Islet precursor cell (in vitro differentiated cells): ENCODE measurements at places on chromosomes 2 and 18.
A peak's percentile ranks its signal among the peaks of the same experiment; 100 is the strongest.

- no peak for DNase-seq
Observed at GRCh38 chr2:100957996-100958653, 44.0 kb upstream of the RPL31 start.

GRCh38 chr18:76977684-76978232, 154.8 kb downstream of the MBP start:
- DNase-seq = peak; percentile 29

DNA sequence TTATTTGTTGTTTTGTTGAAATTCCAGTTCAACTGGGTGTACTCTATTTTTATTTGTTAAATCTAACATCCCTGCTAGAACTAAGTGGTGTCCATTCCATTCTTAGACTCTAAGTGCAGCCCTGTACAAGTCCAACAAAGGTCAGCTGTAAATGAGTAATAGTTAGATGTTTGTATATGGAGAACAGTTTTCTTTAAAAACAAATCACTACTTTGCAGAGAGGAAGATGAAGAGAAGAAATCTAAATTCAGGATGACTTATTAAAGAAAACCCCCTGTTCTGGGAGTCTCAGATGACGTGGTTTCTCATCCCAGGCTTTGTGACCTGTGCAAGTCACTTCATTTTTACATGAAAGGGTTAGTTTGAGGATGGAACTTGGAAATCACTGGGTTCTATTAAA, 57.9 kb downstream of the GALNT14 start:
- no peak for DNase-seq

DNA sequence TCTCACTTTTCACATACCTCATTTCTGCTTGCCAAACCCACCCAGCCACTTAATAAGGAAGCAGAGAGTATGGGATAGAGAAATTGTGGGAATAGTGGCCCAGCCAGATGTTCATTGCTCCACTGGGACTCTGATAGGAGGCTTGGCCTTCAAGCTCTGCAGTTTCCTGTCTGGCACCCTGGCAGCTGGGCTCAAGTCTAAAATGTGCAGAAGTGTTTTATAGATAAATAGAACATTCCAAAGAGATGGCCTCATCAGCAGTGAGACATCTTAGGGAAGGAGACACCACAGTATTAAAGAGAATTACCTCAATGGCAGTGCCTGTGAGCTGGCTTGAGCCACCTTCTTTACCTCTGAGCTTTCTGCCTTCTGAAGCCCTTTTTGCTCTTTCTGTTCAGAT, 24.7 kb downstream of the COPS7B start:
- no peak for DNase-seq

- DNase-seq = no peak
Observed at GRCh38 chr2:59578349-59578748, 975.1 kb downstream of the BCL11A start.

DNA sequence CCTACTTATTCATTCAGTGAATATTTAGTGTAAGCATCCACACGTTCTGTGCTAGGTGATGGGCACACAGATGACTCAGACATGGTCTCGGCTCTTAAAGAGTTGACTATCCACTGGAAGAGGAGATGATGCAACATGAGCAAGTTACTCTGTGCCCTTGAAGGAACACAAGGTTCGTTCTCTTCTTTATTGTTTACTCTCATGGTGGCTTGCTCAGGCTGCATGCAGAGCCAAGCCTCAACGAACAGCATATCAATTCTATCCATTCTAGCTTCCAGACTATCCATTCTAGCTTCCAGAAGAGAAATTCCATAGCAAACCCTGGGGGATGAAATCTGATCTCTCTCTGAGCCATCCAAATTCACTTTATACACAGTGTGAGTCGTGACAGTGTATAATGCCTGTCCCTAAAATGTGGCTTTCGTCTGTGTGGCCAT, 68.1 kb upstream of the CTAGE1 start:
- DNase-seq = no peak

GRCh38 chr2:223654384-223654915, 52.3 kb upstream of the SCG2 start:
- DNase-seq = no peak

- DNase-seq = no peak
Observed at GRCh38 chr18:61643884-61644647, 248.7 kb downstream of the RNF152 start.

- DNase-seq = no peak
Observed at GRCh38 chr2:25331686-25332365, 9.9 kb downstream of the DNMT3A start.

GRCh38 chr18:55739488-55739887, 151.5 kb upstream of the TCF4 start:
- DNase-seq = no peak

GRCh38 chr18:56083097-56083521, 495.1 kb upstream of the TCF4 start:
- DNase-seq = no peak

DNA sequence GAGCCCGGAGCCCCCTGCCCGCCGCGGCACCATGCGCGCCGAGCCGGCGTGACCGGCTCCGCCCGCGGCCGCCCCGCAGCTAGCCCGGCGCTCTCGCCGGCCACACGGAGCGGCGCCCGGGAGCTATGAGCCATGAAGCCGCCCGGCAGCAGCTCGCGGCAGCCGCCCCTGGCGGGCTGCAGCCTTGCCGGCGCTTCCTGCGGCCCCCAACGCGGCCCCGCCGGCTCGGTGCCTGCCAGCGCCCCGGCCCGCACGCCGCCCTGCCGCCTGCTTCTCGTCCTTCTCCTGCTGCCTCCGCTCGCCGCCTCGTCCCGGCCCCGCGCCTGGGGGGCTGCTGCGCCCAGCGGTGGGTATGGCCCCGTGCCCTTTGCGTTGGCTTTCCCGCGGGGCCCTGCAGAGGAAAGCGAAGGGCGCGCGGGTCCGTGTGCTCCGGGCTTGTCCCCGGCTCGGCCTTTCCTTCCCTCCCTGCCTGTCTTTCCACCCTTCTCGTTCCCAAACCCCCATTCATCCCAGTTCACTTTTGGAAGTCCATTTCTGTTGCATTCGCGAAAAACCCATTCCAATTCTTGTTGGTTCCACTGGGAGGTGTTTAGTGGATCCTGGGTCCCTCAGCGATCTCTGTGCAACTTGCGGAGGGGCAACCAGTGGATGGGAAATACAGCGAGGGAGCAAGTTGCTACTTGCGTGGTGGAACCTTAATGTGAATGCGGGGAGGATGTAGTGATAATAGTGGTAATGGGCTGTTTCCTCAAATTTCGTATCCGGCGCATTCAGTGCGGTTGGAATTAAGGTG, 599 bp downstream of the ADAM23 start:
- peak; percentile 74 for DNase-seq

DNA sequence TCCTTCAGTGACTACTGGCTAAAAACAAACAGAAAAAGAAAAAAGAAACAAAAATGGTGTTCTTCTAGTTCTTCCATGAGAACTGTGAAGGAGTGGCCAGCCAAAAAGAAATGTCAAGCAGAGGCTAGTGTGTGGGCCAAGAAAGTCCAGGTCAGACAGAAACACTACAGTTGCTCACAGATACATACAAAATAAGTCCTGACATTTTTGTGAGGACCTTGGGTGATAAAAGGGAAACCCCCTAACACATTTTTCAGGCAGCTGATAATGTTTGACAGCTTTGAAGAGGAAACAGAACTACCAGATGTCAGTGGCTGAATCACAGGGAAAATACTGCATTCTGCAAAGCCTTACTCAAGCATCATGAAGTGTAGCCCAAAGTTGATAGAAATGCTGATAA, 28.1 kb downstream of the ARHGAP25 start:
- no peak for DNase-seq

DNA sequence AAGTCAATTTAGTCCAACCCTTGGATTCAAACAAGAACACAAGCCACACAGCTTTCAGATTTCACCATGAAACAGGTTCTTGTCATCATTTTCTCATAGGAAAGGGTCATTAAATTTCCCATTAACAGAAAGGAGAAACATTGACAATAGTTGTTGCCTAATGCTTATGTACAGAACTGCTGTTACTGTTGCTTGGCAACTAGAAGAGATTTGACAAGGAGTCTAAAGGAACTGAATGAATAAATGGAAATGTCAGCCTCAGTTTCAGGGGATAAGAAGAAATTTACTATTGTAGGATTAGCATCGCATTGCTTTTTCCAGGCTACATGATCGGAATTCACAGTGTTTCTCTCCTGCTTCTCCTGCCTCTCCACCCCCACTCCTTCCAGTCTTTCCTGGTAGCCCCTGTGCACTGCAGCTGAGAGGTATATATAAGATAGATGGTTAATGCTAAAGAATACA, 90.3 kb downstream of the SPATS2L start:
- no peak for DNase-seq

- DNase-seq = no peak
Observed at GRCh38 chr2:238573065-238573778, 146.5 kb downstream of the ASB1 start.

- DNase-seq = peak; percentile 32
Observed at GRCh38 chr2:128646691-128647090, 328.0 kb upstream of the HS6ST1 start.

- no peak for DNase-seq
Observed at GRCh38 chr2:74884118-74884762, 50.3 kb downstream of the HK2 start.

DNA sequence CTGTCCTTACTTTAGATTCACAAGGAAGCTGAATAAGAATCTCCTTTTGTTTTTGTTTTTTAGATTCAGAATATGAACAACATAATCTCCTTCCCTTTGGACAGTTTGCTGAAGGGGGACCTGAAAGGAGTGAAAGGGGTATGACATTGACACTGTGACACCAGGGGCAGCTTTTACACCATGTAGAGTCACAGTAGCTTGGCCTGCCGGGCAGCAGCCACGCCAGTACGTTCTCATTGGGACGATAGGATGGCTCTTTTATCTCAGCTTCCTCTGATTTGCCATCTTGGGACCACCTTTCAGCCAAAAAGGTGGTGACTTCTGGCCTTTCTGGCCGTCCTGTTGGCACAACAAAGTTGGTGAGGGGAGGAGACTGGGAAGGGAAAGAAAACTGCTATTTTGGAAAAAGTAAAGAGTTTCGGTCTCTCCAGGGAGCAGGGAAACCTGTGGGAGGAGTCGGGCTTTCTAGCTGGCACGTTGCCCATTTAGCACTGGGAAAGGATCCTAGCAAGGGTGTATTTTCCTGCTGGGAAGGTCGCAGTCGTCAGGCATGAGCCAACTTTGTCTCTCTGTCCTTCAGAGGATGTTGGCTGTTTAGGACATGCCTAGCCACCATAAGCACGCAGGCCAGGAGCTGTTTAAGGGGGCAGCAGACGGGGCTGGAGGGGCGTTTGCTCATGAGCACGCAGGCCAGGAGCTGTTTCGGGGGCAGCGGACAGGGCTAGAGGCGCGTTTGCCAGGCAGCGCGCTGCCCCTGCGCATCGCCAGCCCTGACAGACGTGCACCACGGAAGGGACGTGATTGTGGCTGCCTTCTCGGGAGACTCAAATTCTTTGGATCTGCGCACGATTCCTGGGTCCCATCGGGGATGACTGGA, 104.6 kb downstream of the ITGB1BP1 start:
- DNase-seq = no peak

DNA sequence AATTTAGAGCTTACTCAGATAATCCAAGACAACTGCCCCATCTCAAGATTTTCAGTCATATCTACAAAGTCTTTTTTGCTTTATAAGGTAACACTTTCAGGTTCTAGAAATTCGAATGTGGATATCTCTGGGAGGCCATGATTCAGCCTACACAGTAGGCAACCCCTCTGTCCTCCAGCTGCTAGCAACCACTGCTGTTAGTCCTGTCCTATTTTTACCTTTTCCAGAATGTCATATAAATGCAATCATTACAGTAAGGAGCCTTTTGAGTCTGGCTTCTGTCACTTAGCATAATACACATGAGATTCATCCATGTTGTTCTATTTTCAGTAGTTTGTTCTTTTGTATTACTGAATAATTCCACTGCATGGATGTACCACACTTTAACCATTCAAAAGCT, 28.5 kb upstream of the MARCHF7 start:
- DNase-seq = no peak

- no peak for DNase-seq
Observed at GRCh38 chr2:3356799-3357198, 20.8 kb downstream of the EIPR1 start.

GRCh38 chr2:134218930-134219658, 34.8 kb upstream of the MGAT5 start:
- peak; percentile 55 for DNase-seq

- DNase-seq = no peak
Observed at GRCh38 chr18:35468711-35469110, 29.0 kb downstream of the INO80C start.

DNA sequence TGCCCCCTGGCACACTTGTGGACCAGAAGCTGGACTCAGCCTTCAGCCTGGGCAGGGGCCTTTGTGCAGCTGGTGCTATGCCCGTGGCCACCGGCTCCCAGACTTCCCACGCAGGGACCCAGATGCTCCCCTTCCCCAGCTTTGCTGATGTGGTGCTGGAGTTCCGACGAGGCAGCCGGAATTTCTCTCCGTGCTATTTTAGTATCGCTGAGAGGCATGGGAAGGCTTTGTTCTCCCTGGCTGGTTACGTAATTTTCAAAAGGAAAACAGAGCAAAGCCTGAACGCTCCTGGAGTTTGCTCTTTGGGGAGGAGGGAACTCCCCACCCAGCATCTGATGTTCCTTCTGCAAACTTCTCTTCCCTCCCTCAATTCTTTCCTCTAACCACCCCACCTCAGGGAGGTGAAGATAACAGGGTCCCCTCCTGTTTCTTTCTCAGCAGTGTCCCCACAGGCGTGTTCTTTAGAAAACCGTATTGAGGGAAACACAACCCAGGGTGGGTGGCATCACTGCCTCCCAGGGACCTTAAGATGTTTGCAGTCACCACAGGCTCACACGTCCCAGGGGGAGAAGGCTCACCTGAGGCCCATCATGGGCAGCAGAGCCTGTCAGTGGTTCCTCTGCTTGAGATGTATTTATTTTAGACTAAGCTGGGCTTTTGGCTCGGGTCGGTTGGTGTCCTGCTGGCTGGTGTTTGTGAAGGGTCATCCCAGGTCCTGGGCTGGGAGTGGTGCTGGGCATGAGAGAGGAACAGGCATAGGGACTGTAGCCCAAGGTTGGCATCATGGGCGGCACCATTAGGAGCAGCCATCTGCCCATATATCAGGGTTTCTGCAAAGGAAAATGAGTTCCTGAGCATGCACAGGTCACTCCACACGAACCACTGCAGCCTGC, 95.0 kb downstream of the MAPK4 start:
- DNase-seq = no peak

DNA sequence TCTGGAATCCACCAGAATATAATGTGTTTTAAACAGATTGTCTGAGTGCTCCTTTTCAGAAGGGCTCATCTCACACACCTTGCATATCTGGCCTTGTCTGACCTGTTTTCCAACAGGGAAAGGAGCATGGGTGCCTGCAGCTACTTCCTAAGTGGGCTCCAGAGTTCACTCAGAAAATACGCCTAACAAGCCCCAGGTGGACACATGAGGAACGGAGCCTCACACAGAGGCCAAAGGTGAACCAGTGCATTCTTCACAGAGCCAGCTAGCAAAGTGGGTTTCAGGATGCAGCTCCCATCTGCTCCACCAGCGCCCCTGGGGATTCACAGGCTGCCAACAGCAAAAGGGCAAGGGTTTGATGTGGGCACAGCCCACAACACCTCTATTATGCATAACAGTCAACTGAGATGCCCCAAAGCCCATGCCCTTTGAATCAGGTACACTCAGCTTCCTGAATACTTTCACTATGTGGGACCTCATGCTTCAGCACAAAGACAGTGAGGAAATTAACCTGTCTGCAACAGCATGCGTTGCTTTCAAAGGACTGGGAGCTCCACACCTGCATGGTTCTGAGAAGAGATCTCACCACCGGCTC, 86.6 kb downstream of the CCBE1 start:
- DNase-seq = peak; percentile 59

GRCh38 chr2:161055289-161055688, 104.9 kb upstream of the TANK start:
- no peak for DNase-seq

GRCh38 chr2:106038601-106039375, 155.3 kb downstream of the UXS1 start:
- peak; percentile 61 for DNase-seq

- DNase-seq = peak; percentile 87
Observed at GRCh38 chr2:24015562-24016375, 5.9 kb downstream of the MFSD2B start.
